CMK (cell line): ENCODE measurements at places on chromosomes 6 and 20.

- no peak for DNase-seq
Measured at GRCh38 chr6:36989264-36989663, 3.3 kb upstream of the MTCH1 start.

- no peak for DNase-seq
Measured at GRCh38 chr6:35916056-35916455, 4.8 kb downstream of the SRPK1 start.

DNA sequence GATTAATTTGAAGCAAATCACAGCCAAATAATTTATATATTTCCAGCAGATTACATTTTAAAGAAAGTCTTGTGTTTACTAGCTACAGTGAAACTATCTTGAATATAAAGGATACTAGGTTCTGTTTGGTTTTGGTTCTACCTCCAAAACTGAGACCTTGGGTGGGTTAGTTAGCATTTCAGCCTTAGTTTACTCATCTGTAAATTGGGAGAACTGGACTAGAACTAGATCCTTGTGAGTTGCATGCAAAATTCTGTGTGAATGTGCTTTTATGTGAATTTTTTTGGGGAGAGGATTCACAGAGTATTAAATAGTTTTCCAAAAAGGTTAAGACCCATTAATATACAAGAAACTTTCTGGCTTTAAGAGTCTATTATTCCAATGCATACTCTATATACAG is 4.1 kb downstream of the GMNN start:
- no peak for DNase-seq

GRCh38 chr6:15682965-15683822 is 20.4 kb upstream of the DTNBP1 start:
- DNase-seq, result no peak

- DNase-seq, result no peak
Measured at GRCh38 chr20:11626551-11626950, 291.1 kb upstream of the BTBD3 start.

DNA sequence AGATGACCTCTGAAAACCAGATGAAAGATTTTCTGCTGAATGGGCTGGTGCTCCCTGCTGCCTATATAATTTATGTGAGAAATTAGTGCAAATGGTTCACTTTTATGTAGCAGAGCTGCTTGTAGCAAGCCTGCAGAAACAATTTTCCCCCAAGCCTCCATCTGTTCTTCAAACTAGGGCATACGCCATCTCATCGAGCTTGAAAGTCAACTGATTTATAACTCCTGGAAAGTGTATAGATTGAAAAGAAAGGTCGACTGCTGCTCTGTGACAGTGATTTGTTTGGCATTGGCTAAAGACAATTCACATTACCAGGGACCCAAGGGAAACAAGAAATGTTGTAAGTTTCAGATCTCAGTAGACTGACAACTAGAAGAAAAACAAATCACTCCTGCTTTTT is 93.3 kb downstream of the PACRG start:
- no peak for DNase-seq

DNA sequence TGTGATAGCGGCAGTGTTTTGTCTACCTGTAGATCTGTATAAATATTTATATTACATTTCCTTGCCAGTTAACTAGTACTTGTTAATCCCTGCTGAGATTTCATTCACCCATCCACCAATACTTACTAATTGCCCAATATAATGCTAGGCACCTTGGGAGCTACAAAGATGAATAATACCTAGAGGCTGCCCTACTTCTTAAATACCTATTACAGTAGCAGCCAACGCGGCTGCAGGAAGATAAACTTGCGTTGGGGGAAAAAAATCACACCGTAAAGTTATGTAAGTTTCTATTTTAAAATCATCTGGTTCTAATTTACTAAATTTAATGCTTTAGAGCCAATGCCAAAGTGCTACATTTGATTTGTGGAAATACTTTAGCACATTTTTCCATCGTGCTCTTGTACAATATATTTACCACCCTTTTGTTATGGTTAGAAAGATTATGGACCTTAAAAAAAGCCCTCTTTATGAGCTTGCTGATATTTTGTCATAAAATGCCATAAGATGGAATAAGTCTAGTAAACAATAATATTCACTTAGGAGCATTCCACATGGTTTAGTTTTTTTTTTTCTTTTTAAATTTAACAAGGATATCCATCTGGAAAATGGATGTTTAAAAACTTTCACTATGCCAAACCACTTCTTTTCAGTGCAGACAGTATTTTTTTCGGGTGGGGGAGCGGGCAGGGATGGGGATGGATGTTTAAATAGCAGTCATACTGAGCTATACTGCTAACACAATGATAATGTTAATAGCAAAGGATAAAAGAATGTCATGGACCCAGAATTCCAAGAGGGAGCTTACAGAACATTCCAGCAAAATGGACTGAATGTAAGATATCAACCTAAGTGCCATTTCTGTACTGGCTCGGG is 13.2 kb upstream of the NEDD9 start:
- no peak for DNase-seq

GRCh38 chr6:161833099-161833860 is 559.4 kb upstream of the AGPAT4 start:
- no peak for DNase-seq

DNA sequence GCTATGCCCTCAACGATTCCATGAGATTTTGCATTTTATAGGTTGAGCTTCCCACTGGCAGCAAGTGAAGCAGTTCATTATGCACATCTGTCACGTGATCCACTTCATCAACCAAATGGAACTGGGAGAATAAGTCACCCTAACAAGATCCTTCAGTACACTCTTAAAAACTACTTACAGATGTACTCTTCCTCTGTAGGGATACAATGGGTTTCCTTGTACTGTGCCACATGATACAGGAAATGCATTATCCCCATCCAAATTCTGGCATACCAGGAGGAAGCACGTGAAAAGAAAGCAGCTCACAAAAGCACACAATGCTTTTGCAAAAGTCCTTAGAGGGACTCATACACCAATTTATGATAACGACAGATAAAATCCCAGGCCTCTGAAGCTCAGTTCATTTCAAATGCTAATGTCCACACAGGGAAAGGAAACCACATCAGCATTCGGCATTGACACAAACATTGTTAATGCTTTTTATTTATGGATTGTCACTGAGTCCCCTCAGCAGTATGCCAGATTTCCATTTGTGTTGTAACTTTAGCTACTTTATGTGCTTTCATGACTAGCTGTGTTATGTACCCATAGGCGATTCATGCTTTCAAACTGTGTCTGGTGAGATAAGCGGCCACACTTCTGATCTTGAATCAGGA is 58.1 kb upstream of the REV3L start:
- DNase-seq, result no peak

- no peak for DNase-seq
Measured at GRCh38 chr6:64723327-64724058, 983.5 kb downstream of the EYS start.

DNA sequence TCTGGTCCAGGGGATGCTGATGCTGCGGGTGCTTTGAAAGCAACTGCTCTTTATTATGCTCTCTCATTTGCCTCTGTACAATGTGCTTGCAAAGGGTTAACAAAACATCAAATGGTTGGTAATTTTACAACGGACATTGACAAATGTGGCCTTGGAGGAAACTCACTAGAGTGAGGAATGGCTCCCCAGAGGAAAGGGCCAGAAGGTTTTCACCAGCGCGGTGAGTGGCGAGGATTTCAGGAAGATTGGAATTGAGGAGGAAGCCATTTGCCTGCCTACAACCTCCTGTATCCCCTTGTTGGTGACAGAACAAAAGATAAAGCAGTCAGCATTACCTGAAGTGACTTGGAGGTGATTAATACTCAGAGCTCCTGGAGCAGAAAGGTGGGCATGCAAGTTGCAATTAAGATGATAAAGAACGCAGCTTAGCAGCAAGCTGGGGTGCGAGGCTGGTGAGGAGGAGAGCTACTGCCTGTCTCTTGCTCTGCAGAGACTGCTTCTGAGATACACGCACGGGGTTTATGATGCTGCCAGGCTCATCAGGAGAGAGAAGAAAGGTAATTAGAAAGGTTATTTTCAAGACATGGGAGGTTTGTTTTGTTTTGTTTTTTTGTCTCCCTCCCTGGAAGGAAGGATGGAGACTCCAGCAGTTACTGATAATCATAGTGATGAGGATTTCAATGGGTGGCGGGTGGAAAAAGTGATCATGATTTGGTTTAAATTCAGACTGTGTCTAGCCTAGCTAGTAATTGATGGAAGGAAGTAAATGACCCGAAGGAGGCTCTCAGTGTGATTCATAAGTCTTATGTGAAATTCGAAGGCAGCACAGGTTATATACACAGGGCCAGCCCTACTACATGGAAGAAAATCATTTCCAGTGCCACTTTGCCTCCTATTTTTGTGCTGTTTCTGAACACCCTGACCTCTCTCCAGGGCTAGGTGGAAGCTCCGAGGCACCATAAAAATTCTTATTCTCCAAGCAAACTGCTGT is 141.6 kb upstream of the DTNBP1 start:
- no peak for DNase-seq

DNA sequence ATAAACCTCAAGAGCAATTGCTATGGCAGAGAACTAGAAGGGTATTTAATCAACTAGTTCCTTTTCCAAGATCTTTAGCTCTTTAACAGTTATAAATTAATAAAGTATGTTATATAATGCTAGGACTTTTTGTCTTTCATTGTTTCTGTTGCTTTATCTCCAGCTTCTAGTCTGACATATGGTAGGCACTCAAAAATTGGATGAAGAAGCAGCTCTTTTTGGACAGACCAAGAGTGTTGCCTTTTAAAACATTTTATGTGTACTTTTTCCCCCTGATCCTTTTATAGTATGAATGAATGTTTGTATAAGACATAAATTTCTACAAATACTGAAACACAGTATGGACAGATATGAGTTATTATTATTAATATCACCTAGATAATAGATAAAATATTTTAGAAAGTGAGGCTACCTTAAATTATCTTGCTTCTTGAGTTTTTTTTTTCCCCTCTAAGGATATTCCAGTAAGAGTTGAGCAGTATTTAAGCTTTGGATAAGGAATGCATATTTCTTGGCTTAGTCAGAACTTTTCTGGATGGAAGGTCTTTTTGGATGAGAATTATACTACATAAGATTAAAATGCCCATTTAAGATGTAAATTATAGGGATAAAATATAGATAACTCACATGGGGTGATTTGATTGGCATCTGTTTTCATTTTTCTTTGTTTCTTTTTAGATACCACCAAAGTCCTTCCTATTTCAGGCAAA is 16.6 kb downstream of the LAMA2 start:
- no peak for DNase-seq

- DNase-seq, result no peak
Measured at GRCh38 chr6:126054258-126054702, 67.9 kb downstream of the TRMT11 start.

DNA sequence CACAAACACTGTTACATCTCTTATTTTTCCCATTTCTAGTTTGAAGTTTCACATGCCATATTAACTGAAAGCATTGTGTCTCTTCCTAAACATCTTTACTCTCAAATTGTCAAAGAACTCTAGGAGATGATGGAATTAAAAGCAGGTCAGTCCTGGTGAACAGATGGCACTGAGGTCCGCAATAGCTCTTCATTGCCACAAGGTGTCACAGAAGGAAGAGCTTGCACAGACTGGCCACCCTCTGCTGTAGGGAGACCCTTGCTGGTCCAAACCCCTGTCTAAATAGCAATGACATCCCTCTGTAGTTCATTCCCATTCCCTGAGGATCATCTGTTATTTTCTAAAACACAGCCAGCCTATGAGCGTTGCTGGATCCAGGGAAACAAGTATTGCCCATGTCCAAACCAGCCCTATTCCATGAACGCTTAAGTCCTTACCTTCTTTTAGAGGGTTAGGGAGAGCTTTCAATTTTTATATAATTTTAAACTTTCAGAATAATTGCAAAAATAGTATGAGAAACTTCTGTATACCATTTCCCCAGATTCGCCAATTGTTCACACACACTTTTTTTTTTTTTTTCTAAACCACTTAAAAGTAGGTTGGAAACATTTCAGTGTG is 10.1 kb upstream of the HDAC2 start:
- no peak for DNase-seq

- no peak for DNase-seq
Measured at GRCh38 chr6:357261-357790, 34.2 kb upstream of the IRF4 start.

- no peak for DNase-seq
Measured at GRCh38 chr20:40255365-40255764, 433.7 kb downstream of the MAFB start.

DNA sequence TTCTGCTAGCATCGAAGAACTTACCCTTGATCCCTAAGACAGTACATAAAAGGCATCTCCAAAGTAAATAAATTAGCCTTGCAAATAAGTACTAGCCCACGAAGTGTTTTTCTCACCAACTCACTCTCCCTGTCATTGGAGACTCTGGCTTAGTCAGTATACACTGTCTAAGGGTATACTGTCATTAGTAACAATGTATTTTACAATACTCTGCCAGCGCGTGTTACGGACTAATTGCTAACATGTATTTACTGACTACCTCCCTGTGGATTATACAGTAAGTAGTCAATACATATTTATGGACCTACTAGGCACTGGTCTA is 72.1 kb downstream of the NFATC2 start:
- DNase-seq, result no peak

DNA sequence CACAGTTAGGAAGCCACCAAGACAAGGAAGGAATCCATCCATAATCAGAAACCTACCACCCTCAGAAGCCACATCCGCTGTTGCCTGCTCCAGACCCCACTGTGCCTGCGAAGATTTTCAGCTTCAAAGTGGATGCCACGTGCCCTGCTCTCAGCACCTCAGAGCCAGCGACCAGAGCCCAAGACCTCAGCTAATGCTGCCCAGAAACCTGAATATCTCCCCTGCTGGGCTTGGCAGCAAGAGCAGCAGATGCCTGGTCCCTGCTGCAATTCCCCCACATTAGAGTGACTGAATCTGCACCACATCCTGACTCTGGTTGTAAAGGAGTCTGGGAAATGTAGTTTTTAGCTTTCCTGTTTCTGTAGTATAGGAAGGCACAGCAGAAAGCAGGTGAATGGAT is 10.7 kb upstream of the ULBP3 start:
- DNase-seq, result no peak

DNA sequence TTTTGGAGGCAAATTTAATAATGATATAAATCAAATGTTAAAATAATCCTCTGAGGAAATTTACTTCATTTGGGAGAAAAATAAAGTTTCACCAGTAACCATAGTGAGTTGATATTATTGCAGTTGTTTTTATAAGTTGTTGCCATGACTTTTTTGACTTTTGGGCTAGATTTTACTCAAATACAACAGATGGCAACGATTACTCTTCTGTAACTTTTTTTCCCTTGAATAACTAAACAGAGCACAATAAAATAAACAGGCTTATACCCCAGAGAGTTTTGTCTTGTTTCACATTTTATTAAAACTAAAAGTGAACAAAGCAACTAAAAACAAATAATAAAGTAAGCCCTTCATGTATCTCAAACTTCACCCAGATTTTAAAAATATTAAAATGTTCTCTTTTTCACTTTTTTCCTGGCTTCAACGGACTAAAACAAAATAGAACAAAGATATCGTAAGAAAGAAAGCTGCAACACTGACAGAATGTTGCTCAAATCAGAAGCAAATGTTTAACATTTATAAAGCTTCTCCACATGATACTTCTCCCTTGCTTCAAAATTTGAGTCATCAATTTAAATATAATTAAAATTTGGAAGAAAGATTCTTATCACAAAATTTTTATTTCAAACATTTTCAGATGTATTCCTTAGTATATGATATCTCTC is 42.5 kb upstream of the BMP5 start:
- no peak for DNase-seq

GRCh38 chr20:17971300-17972013 is 2.6 kb downstream of the MGME1 start:
- no peak for DNase-seq
